ENCODE measurements at places on chromosomes 16 and 17.

DNA sequence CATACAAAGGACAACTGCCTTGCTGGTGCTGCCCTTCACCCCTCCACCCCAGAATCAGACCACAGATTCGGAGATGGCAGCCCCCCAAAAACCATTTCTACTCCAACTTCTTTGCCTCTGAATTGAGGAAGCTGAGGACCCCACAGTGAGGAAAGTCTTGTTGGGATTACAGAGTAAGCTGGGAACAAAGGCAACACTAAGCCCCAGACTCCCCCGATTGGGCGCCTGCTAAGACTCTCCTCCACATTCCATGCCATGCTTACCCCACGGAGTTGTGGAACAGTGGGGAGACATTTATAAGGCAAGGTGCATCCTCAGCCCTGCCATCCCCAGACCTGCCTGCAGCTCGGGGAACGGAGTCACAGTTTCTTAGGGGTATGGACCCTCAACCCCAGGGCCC lies 1.9 kb downstream of the GIT1 start:
- no peak for DNase-seq

- DNase-seq = no peak
Observed at GRCh38 chr16:24953306-24953705, 61.9 kb downstream of the ARHGAP17 start.

- no peak for DNase-seq
Observed at GRCh38 chr16:84818989-84819643, 669 bp upstream of the CRISPLD2 start.

- no peak for DNase-seq
Observed at GRCh38 chr17:1976000-1976682, 49.0 kb downstream of the RTN4RL1 start.

- DNase-seq = no peak
Observed at GRCh38 chr17:6304894-6305612, 129.9 kb downstream of the AIPL1 start.

DNA sequence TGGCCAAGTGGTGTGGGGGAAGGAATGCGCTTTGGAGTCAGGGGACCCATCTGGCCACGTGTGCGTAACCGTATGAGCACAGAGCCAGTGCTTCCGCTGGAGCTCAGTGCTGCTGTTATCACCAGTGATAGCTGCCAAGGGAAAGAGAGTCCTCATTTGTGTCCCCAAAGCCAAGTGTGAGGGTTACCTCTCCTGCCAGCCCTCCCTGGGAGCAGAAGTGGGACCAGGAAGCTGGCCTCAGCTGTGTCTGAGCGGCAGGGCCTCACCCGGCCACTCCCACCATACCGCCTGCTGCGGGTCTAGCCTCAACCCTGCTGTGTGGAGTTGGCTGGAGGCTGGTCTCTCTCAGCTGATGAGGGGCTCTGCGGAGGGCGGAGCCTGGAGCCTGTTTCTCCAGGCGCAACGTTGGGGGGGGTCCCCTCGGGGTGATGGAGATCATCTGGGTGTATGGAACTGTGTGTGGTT lies 44.5 kb downstream of the MEAK7 start:
- no peak for DNase-seq

DNA sequence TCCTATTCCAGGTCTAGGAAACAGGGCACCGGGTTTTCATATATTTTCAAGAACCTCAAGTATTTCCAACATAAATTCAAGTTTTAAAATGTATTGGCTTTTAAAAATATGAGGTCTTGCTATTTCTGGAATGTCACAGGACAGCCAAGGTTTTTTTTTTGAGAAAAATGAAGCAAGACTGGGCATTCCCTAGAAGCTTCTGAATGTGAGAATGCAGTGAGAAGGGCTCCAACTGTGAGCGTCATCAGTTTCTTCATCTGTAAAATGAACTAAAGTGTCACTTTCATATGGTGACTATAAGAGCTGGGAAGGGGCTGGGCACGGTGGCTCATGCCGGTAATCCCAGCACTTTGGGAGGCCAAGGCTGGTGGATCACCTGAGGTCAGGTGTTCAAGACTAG lies 455.8 kb upstream of the MAF start:
- DNase-seq = no peak

DNA sequence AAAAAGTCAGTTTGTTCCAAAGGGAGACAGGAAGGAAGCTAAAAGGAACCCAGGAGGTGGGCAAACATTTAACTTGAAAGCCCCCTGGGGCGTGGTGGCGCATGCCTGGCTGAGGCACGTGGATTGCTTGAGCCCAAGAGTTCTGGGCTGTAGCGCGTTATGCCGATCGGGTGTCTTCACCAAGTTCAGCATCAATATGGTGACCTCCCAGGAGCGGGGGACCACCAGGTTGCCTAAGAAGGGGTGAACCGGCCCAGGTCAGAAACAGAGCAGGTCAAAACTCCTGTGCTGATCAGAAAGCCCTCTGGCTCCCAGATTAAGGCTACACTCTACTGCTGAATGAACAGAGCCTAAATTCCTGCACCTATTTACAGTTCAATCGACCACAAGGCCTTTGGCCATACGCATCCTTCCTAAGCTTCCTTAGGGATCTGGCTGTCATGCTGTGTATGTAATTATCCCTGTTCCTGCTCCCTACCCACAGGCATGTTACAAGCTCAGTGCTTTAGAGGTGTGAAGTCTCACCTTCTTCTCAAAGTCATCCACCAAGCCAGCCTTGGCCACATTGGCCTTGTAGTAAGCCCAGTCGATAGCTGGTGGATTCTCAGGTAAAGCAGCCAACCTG lies 5.0 kb downstream of the ATP5PD start:
- no peak for DNase-seq

DNA sequence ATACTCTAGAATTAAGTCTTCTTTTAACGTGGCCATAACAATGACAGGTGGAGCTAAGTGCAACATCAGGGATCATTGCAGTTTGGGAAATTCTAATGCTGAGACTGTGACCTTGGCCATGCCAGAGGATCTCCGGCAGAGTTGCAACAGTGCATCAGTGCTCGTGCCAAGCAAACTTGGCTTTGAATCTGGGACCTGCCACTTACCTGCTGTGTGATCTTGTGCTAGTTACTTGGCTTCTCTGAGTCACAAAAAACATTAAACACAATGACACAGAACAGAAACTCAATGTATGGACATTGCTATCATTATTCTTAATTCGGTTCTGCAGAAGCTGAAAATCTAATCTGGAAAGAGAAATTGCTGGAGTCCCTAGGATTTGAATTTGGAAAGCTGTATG lies 435.5 kb upstream of the CCL2 start:
- no peak for DNase-seq

GRCh38 chr16:73240920-73241319 lies 193.0 kb upstream of the ZFHX3 start:
- DNase-seq = no peak

DNA sequence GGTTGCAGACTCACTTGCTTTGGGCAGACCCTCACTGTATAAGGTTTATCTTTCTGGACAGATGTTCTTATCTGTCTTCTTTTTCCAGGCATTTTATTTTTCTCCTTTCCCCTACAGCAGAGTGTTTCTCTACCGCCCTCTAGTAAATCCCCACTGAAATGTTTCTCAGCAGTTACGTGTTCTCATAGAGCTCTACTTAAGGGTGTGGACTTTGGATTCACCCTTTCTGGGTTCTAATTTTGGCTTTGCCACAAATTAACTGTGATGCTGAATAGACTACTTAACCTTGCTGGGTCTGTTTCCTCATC lies 2.0 kb downstream of the ADAT1 start:
- no peak for DNase-seq

GRCh38 chr17:75565618-75566017 lies 22.0 kb upstream of the MYO15B start:
- no peak for DNase-seq

DNA sequence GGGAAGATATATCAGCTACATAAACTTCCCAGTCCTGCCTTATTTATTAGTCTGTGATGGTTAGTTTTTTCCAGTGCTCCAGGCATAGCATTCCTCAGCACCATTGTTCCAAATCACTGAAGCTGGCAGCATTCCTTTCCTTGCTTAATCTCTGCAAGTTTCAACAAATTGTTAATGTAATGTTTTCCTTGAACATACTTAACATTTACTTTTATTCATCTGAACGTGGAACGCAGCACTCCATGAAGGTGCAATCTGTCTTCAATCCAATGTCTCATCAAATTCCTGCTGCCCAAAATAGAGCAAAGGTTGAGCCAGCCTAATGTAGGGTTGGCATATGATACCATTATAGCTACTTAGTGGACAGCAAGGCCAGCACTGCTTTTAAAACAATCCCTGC lies 441.1 kb upstream of the RBFOX1 start:
- DNase-seq = no peak

Measured in urinary bladder (tissue), 4 donors.